ENCODE measurements at places on chromosomes 6 and 20. TPM values are rescaled to one million over a fixed set of nuclear protein-coding genes. Genes with fewer than 3 reads are reported as not detected.

- DNase-seq = no peak
These were observed at the start of gene TRIM10 for GRCh38 chr6:30160785-30161531. Gene TRIM10 (minus strand): TSS chr6:30161211. CDS start chr6:30160858, 353 bp downstream.

- DNase-seq = no peak
These were observed 78.8 kb downstream of the SLC24A3 start for GRCh38 chr20:19291024-19291817.

GRCh38 chr20:54062812-54063280, 7.5 kb downstream of the BCAS1 start:
- no peak for DNase-seq

DNA sequence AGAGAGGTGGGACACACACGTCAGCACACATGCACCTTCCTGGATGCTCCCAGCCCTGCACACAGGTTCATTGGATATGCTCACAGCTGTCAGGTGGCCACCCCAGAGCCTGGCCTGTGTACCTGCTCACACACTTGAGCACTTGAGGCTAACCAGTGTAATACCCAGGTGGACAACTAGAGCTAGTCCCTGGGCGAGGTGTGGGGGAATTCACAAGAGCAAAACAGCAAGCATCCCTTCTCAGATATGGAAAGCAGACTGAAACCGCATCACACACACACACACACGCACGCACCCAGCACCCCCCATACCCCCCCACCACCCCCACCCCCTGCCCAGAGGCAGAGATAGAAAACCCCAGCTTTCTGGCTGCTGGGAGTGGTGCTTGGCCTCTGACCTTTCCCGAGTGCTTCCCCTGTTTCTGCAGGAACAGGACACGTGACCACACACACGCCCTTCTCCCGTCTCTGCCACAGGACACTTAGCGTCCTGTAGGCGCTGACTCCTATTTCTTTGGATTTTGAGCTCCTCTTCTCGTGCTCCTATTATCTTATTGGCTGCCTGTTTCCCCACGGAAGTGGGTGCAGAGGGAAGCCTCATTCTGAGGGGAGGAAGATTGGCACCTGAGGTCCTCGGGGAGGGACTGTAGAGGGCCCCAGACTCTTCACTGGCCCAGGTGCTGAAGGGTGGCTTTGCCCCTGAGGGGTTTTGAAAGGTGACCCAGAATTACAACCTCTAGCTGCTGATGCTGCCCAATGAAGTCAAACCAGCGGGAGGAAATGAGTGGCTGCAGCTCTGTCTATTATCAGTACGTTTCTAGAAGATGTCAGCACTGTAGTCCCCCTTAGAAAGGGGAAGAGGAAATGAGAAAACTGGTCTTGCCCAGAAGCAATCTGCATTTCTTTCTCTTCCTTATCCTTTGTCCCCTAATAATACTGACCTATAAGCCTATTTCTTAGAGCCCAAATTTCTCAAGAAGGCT, 65.8 kb downstream of the SYTL3 start:
- DNase-seq = no peak

- no peak for DNase-seq
These were observed 96.5 kb upstream of the RUNX2 start for GRCh38 chr6:45231660-45232059.

GRCh38 chr6:14743474-14744211, 502.2 kb upstream of the JARID2 start:
- no peak for DNase-seq

- no peak for DNase-seq
These were observed 1.7 kb downstream of the SLC4A11 start for GRCh38 chr20:3237011-3237957.

DNA sequence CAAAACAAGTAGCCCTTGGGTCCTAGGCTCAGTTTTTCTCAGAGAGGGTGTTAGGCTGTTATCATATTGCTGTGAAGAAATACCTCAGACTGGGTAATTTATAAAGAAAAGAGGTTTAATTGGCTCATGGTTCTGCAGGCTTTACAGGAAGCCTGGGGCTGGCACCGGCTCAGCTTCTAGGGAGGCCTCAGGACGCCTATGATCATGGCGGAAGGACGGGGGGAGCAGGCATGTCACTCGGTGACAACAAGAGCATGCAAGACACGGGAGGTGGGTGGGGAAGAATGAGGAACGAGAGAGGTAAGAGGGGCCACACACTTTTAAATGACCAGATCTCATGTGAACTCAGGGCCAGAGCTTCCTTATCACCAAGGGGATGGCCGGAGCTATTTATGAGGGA, 26.9 kb downstream of the CDH26 start:
- DNase-seq = no peak

DNA sequence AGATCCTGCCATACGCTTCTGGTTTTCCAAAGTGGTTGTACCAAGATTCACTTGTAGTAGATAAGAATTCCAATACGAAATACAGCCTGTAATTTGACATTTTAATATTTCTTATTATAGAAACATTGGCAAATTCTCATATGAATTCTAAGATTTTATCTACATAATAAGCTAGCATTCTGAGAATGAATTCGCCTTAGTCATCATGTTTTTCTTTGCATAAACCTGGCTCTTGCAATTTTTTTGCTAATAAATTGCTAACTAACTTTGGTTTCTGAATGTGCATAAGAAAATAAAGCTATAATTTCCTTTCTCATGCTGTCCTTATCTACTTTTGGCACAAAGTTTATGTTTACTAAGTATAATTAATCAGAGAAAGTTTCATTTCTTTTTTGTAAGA, 673.0 kb downstream of the PTPRT start:
- no peak for DNase-seq

DNA sequence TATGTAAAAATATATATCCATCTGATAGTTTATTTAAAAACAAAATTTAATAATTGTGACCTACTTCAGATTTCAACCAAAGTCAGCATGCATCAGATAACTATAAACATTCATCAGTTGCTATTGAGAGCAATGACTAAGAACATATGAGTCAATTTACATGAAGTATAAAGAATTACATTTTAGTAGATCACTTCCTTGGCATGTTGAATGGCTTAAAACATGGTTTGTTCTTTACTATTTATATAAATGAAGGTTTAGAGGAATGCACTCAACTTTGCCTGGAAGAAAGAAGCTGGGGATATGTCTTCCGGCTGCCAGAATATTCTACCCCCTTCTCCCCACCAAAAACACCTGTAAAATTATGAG, 6.4 kb upstream of the FAM217A start:
- no peak for DNase-seq

- no peak for DNase-seq
These were observed 538.5 kb downstream of the BMP2 start for GRCh38 chr20:7305976-7306375.

- no peak for DNase-seq
These were observed 6.6 kb downstream of the ZNF335 start for GRCh38 chr20:45965169-45966002.

- no peak for DNase-seq
These were observed 149.7 kb downstream of the PLCB4 start for GRCh38 chr20:9218531-9218961.

GRCh38 chr6:130964808-130965604, 98.0 kb downstream of the EPB41L2 start:
- no peak for DNase-seq

GRCh38 chr20:22426772-22427171, 157.6 kb downstream of the FOXA2 start:
- no peak for DNase-seq

GRCh38 chr6:90386399-90387382, 90.0 kb upstream of the BACH2 start:
- no peak for DNase-seq

DNA sequence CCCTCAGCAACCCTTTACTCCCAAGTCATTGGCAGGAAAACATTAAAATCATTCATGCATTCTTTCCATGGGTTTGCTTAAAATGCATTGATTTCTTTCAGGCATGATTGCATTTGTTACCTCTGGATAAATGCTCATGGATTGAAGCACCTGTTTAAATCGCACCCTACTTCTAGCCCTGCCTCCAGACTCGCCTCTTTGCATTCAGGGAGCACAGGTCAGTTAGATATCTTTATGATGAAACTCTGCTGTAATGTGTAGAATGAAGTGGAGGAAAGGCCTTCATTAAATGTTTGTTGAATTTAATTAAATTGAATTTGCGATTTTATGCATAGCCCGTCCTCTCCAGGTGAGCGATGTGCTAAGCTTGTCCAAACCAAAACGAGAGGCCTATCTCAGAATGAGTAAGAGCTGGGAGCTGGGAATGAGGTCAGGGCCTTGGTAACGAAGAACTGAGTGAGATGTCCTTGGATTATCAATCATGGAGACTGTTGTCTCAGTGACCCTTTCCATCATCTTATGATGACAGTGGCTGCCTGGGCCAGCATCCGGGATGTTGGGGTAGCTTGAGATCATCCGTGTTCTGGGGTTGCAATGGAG, 210.1 kb downstream of the SYNDIG1 start:
- DNase-seq = no peak

DNA sequence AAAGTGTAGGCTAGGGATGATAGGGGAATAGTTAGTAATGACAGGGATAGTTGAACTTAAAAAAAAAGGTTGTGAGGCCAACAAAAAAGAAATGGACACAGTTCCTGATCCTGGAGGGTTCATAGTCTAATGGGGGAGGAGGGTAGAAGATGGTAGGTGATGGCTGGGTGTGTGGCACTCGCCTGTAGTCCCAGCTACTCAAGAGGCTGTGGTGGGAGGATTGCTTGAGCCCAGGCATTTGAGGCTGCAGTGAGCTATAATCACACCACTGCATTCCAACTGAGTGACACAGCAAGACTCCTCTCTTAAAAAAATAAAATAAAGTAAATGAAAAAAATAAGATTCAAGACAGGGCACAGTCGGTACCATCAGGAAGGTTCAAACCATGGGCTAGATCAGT, 2.4 kb upstream of the MICB start:
- DNase-seq = no peak

- DNase-seq = no peak
These were observed 77.2 kb downstream of the TMEM242 start for GRCh38 chr6:157246048-157246630.

Gene FAM110A
- 7.6 TPM for polyA plus RNA-seq

Gene HSPA12B
- polyA plus RNA-seq = 11.5 TPM

Gene EFCAB8
- 0.55 TPM for polyA plus RNA-seq

Gene WFDC10B
- not detected for polyA plus RNA-seq

Gene JPH2
- 1.4 TPM for polyA plus RNA-seq

Gene OR2J3
- not detected for polyA plus RNA-seq

Gene AVP
- polyA plus RNA-seq = 0.28 TPM
